Stimulated activated CD4-positive, alpha-beta T cell treated with anti-CD3 and anti-CD28 coated beads, Interleukin-2, amount 100 ng/mL, for 48 hours (primary cell): ENCODE measurements at places on chromosomes 7 and 10.
A peak's percentile ranks its signal among the peaks of the same experiment; 100 is the strongest.

GRCh38 chr7:159117366-159118196 lies 27.1 kb downstream of the VIPR2 start:
- DNase-seq: no peak

DNA sequence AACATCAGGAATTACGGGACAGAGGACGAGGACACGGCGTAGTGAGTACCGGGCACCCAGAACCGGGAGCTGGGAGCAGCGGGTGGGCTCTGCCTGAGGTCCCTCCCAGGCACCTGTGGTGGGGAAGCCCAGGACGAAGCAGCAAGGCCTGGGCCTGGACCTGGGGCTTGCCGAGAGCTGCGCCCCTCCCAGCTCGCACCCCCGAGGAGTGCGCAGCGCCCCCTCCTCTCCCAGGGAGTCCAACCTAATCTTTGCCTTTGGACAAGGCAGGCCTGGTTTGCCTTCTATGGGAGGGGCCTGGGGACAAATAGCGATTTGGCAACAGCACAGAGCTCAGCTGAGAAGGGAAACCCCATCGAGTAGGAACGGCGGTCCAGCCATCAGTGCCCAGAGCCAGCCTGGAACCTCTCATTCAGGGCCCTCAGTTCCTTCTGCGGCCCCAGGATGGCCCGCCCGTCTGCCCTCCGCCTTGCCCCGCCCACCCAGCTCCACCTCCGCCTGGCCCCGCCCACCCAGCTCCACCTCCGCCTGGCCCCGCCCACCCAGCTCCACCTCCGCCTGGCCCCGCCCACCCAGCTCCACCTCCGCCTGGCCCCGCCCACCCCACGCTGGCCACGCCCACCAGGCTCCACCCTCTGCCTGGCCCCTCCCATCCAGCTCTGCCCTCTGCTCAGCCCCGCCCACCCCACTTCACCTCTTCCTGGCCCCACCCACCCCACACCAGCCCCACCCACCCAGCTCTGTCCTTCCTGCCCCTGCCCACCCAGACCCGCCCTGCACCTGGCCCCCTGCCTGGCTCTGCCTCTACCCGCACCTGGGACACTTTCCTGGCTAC lies 32.5 kb upstream of the KNDC1 start:
- peak; percentile 48 for DNase-seq

- DNase-seq: no peak
Observed at GRCh38 chr7:407721-408539, 111.7 kb downstream of the PDGFA start.

- DNase-seq: no peak
Observed at GRCh38 chr7:80563561-80564327, 51.9 kb upstream of the GNAT3 start.

GRCh38 chr7:117385363-117386109 lies 41.8 kb downstream of the ASZ1 start:
- no peak for DNase-seq

DNA sequence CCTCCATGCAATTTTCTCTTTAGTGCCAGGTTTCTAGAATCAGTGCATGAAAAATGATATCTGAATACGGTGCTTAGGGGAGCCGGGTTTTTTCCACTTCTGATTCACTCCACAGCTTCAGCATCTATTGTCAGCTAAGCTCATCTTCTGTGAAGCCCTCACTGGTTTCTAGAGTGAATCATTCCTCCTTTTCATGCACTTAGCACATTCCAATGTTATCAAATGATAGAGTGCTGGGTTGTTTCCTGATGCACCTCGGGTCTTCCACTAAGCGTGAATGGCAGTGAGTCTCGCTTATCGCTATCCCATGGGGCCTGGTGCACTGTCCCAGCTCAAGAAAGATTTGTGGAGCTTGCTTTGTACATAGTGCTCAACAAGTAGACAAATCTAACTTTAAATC lies 170.9 kb upstream of the RHEB start:
- no peak for DNase-seq

- no peak for DNase-seq
Observed at GRCh38 chr7:54260941-54261371, 281.2 kb upstream of the VSTM2A start.

GRCh38 chr10:99395750-99396445 lies 34.5 kb downstream of the GOT1 start:
- no peak for DNase-seq

- no peak for DNase-seq
Observed at GRCh38 chr10:37780536-37780935, 76.9 kb downstream of the ZNF248 start.

DNA sequence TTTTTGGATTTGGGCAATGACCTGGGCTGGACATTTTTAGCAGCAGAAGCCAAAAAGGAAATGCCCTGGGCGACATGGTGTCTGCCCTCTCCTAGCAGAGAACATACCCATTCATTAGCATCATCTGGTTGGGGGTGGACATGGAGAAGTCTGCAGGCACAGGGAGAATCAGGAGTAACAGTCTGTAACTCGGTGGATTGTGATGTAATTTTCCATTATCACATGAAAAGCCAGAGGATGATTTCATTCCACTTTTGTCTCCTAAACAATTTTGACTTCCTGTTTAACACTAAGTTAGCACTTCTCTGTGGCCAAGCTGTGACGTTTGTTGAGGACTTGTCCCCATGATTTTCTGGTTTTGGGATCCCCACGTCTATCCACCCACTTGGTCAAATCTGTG lies 153.8 kb upstream of the HABP2 start:
- no peak for DNase-seq

DNA sequence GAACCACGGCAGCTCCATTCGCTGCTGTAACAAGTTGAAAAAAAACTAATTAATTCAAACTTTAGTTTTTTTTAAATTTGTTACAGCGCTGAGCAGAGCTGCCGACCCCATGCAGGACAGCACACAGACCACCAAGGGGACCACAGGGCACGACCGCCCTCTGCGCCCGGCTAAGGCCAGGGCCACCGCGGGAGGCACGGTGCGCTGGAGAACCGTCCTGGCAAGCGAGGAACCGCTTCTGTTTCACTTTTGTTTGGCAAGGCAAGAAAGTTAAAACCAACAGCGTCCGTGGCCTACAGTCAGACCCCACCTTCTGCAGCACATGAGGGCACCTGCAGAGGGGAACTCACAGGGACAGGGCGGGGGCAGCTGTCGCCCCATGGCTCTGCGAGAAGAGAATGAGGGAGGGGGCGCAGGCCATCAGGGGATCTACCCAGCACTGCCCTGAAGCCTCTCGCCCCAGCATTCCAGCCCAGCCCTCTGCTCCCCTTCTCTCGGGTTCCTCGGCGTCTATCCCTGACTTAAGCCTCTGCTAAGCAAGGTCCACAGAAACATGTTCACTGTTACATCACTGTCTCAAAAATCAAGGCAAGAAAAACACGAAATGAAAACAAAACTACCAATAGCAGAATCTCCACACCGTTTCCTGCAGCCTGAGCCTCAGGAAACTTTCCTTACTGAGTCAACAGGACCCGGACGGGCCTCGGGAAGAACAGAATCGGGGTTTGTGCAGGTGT lies 204.4 kb downstream of the DIP2C start:
- peak; percentile 7 for DNase-seq

DNA sequence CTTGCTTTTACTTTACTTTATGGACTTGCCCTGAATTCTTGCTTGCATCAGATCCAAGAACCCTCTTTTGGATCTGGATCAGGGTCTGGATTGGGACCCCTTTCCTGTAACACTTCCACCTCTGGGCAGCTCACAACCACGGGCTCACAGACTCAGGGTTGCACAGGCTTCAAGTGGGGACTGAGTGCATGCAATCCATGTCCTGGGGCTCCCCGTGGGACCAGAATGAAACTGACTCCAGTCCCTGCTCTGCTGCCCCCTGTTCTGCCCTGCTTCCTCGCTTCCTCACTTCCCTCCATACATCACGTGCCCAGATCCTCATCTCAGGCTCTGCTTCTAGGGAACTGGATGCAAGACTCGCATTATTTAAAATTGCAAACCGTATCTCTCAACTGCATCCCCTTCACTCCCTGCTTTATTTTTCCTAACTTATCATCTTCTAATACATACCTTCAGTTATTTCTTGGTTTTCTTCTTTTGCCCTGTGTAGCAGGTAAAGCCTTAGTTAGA lies 23.3 kb upstream of the INMT start:
- no peak for DNase-seq

DNA sequence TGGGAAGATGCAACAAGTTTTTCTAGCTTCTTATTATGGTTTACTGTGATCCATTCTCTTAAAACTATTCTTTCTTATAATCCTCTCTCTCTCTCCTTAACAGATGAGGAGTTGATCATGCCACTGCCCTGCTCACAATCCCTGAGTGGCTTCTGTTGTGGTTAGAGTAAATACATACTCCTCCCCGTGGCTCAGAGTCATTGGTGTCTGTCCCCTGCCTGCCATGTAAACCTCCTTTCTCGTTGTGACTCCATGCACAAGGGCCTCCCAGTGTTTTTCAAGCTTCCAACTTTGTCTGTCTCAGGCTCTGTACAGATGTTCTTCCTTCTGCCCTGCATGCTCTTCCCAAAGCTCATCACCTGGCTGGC lies 20.4 kb downstream of the CCNY start:
- no peak for DNase-seq

DNA sequence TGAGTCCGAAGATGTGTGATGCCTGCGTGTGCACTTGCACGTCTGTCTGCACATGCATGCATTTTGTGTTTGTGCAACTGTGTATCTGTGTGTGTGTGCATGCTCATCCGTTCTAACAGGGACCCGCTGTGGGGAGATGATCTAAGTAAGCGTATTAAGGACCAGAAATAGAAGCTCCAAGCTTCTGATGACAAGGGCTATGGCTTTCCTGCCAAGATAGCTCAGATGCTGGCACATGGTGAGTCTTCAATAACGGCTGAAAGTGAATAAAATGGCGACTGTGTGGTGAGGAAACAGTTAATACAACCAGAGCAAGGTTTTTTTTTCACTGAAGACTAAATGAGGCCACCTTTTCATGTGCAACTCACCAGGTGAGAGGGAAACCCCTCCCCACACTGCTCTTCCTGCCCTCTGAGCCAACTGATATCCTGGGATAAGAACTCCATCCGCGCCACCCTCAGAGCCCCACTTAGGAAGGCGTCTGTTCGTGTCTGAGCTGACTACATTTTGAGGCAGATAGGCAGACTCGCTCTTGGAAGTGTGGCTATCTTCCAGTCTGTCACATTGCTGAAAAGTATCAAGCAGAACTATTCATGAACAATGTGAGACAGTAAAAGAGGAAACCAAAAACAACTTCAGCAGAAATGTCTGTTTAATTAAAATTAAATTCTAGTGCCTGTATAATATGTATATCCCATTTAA lies 47.4 kb upstream of the TCERG1L start:
- DNase-seq: no peak

DNA sequence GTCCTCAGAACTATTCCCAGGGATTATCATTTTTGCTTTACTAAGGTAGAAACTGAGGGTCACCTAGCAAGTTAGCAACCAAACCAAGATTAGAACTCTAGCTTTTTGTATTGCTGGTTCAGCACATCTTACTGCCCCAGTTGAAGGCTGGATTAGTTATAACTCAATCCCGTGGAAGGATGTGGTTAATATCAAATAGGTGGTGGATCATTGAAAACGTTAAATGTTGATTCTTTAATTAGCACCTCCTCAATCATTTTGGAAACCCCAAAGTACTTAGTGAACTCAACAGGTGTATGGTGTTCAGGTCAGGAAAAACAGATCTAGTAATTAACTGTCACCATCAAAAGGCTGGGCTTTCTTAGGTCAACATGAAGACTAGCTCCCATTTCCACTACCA lies 152.4 kb downstream of the ARID5B start:
- no peak for DNase-seq

GRCh38 chr7:138170959-138171703 lies 94.9 kb downstream of the AKR1D1 start:
- DNase-seq: no peak

GRCh38 chr10:132248455-132249225 lies 59.1 kb downstream of the STK32C start:
- peak; percentile 23 for DNase-seq

- no peak for DNase-seq
Observed at GRCh38 chr10:124916098-124916584, 25.8 kb upstream of the ZRANB1 start.

GRCh38 chr7:7920481-7920880 lies 48.1 kb upstream of the GLCCI1 start:
- no peak for DNase-seq

GRCh38 chr10:103396789-103397087 lies 312 bp downstream of the PDCD11 start:
- no peak for DNase-seq

DNA sequence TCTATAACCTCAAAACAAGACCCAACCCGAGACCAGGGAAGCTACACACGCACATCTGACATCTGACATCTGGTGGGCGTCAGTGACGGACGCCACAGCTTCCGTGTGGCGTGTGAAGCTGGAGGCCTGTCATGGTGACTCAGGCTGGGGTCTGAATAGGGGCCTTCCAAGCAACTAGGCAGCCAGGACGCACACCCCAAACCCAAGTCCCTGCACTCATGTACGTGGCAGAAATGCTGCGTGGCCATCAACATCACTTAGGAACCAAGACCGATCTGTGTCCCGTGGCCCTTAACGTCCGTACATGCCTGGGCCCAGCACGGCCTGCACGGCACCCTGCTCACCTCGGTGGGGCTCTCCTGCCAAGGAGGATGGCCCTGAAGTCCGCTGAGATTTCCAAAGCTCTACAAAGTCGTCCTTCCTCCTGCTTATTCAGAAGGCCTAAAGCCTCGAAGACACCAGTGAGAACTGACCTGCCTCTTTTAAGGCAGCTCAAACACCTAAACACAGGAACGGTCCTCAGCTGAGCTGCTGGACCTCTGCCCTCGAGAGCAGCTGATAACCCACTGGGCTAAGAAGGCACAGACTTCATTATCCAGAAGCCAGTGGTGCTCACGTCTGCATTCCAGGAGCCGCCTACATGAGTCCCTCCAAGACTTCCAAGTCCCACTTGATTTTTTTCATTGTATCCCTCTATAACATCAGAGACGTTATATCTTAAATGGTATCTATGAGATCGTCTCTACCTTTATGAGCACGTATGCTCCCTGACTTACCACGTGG lies 82.5 kb downstream of the DIP2C start:
- no peak for DNase-seq

GRCh38 chr10:3978174-3978573 lies 193.2 kb upstream of the KLF6 start:
- no peak for DNase-seq

DNA sequence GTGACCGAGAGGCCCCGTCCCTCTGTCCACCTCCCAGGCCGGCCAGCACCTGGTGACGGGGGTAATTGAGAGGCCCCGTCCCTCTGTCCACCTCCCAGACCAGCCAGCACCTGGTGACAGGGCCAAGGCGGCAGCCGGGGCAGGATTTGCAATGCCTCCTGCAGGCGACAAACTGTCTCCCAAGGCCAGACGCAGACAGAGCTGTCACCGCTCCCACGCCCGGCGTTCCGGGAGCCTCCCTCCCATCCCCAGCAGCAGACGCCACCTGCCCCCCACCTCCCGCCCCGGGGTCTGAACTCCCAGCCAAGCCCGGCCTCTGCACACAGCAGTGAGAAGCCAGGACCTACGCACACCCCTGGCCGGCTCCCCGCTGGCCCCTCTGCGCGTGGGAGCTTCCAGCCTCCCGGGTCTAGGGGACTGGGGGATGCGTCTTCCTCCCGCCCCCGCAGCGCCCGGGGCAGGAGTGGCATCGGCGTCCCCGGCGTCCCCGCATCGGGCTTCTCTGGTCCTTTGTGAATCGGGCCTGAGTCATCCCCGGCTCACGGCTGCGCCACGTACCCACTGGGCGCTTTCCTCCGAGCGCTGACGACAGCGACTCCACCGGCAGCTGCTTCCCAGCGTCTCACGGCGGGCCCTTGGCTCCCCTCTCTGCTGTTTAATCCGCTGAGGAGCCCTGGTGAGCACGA lies 95.1 kb upstream of the DIP2C start:
- peak; percentile 70 for DNase-seq

- DNase-seq: no peak
Observed at GRCh38 chr10:6120691-6121090, 31.9 kb downstream of the RBM17 start.
